Right atrium auricular region (tissue), 2 donors: ENCODE measurements at places on chromosomes 6 and 20. TPM values are rescaled to one million over a fixed set of nuclear protein-coding genes. Genes with fewer than 3 reads are reported as not detected.

DNA sequence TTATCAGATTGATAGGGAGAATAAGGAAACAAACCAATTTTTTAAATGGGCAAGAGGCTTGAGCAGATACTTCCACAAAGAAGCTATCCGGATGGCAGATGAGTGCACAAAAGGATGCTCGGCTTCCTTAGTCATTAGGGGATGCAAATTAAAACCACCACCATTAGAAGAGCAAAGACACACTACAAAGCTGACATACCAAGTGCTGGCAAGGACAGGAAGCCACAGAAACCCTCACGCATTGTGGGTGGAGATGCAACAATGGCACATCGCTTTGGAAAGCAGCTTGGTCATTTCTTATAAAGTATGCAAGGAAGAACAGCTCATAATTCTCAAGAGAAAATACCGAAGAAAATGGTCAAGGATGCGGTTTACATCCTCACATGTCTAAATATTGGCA, 19.8 kb downstream of the BFSP1 start:
- no peak for DNase-seq

GRCh38 chr20:8527998-8528723, 396.1 kb downstream of the PLCB1 start:
- DNase-seq: no peak

DNA sequence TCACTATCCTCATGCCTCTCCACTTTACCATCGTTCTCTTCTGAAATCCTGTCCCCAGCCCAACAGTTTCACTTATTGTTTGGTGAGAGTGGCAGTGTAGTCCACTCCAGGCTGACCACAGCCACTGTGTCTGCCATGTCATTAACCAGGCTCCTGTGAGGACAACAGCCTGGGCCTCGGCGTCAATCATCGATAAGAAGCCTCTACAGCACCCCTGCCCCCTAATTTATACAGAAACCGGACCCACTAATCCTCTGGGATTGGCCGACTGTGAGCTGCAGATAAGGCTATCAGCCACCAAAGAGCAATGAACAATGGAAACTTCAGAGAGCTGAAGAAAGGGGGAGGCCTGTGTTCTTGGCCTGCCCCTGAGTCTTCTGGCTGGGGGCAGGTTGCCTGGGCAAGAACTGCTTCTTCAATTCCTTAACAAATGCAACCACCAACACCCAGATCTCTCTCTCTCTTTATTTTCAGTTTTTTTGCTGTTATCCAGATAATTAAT, 3.4 kb downstream of the EGFL8 start:
- no peak for DNase-seq

DNA sequence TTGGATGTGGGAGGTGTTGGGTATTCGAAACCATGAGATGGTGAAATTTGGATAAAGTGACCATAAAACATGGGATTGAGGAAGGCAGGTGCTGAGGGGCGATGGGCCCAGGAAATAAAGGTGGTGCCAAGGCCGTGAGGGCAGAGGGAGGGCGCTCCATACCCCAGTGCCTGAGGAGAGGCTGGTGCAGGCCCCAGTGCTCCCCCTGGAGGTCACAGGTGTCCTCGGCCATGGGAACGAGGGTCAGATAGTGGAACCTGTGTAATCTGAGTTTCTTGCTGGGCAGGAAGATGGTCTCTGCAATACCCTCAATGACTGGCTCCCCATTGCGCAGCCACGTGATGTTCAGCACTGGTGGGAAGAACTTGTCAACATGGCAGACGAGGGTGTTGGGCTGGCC, 16.2 kb downstream of the HLA-DPB1 start:
- no peak for DNase-seq

- no peak for DNase-seq
Measured at GRCh38 chr20:221258-221830, 5.7 kb upstream of the DEFB129 start.

DNA sequence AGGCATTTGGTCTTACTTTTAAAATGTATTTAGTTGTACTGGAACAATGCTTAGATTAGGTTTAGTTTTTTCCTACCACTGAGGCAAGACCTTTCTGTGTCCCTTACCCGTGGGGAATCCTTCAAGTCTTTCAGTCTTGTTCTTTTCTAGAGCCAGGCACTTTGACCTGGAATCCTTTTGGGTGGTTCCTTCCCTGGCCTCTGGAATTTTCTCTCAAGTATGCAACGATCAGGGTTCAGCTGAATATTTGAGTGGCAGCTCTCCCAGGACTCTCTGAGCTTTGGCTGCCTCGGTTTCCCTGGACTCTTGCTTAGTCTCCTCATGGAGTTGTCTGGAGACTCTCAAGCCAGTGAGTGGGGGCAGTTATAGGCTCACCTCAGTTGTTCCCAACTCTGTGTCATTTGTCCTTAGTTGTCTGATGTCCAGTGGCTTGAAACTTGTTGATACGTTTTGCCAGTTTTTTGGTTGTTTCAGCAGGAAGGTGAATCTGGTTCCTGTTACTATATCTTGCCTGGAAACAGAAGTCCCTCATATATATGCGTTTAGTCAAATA, 118.1 kb downstream of the QKI start:
- no peak for DNase-seq

GRCh38 chr6:137157601-137158000, 15.8 kb downstream of the IL22RA2 start:
- no peak for DNase-seq

GRCh38 chr6:141475259-141475658, 657.5 kb upstream of the GJE1 start:
- DNase-seq: no peak

DNA sequence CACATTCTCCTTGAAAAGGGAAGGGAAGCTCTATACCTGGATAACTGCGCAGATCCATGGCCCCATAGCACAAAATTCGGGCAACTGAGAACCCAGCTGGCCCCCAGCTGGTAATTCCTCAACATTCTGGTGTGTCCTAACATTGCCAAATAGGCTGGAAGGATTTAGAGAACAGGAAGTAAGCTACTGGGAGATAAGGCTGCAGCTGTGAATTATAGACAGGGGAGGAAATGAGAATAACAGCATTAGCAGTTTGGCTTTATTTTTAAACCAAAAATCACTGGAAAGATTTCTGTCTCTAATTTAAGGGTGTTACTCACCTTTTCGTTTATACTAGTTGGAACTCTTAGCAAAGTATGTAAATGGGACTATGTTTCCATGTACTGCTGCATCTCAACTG, 97.2 kb downstream of the TULP4 start:
- DNase-seq: no peak

- no peak for DNase-seq
Measured at GRCh38 chr6:12009876-12010634, 2.1 kb upstream of the HIVEP1 start.

GRCh38 chr6:39172377-39172757, 56.9 kb downstream of the KCNK5 start:
- no peak for DNase-seq

DNA sequence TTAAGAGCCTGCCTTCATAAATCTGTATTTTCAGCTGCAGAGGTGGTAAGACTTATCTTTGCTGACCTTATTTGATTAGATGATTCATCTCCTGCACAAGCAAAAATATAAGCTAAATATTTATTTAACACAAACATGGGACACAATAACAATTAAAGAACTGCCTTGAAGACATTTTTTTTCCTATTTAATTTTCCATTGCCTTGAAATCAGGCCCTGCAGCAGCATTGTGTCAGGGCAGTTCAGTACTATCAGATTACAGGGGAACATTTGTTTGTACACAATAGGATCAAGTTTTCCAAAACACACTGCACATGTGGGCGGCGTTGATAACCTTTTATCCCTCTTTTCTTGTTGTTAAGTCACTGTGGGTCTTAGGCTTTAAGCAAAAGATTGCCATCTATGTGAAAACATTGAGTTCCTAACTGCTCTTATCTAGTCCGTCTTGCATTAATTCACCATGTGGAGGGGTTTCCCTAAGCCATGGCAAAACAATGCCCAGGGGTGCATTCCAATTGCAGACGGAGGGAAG, 7.4 kb downstream of the ADGRF5 start:
- no peak for DNase-seq

DNA sequence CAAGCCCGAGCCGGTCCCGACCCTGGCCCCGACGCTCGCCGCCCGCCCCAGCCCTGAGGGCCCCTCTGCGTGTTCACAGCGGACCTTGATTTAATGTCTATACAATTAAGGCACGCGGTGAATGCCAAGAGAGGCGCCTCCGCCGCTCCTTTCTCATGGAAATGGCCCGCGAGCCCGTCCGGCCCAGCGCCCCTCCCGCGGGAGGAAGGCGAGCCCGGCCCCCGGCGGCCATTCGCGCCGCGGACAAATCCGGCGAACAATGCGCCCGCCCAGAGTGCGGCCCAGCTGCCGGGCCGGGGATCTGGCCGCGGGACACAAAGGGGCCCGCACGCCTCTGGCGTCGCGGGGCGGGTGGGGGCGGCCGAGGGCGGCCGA, 37.5 kb downstream of the YTHDF1 start:
- no peak for DNase-seq

DNA sequence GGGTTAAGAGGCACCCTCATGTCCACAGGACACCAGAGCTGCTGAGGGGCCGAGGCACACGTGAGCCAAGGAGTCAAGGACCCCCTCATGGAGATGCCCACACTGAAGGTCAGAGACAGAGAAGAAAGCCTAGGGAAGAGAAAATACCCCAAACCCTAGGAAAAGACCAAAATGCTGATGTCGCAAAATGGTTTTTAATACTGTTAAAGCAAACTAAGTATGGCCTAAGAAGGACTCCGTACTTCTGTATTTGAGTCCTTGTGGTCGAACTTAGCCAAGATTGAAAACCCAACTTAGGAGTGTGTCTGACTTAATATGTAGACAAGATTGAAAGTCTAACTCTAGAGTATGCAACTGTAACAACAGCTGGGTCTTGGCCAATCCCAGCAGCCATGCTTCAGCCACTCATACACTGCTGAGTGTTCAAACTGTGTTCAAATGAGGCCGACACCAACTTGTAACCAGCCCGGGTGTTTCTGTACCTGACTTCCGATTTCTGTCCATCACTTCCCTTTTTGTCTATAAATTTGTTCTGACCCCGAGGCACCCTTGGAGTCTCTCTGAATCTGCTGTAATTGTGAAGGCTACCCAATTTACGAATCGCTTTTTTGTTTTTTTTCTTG, 92.6 kb upstream of the AGPAT4 start:
- no peak for DNase-seq

Gene LHFPL5
- not detected for total RNA-seq

Gene BPIFB4
- total RNA-seq: not detected

Gene FUT9
- total RNA-seq: not detected

Gene LZTS3
- 25.9 TPM for total RNA-seq

Gene VWA7
- total RNA-seq: 4.1 TPM
